ENCODE measurements at places on chromosomes 7 and 10.

GRCh38 chr10:79552143-79552542 lies 8.1 kb downstream of the SFTPA2 start:
- no peak for DNase-seq

- no peak for DNase-seq
These were observed 28.0 kb downstream of the MAT1A start for GRCh38 chr10:80261316-80262030.

- DNase-seq = no peak
These were observed 5.2 kb upstream of the NPSR1 start for GRCh38 chr7:34652809-34653208.

GRCh38 chr7:130925136-130925794 lies 191.3 kb upstream of the KLF14 start:
- no peak for DNase-seq

GRCh38 chr10:97037365-97038361 lies 148.1 kb downstream of the SLIT1 start:
- peak; percentile 39 for DNase-seq

DNA sequence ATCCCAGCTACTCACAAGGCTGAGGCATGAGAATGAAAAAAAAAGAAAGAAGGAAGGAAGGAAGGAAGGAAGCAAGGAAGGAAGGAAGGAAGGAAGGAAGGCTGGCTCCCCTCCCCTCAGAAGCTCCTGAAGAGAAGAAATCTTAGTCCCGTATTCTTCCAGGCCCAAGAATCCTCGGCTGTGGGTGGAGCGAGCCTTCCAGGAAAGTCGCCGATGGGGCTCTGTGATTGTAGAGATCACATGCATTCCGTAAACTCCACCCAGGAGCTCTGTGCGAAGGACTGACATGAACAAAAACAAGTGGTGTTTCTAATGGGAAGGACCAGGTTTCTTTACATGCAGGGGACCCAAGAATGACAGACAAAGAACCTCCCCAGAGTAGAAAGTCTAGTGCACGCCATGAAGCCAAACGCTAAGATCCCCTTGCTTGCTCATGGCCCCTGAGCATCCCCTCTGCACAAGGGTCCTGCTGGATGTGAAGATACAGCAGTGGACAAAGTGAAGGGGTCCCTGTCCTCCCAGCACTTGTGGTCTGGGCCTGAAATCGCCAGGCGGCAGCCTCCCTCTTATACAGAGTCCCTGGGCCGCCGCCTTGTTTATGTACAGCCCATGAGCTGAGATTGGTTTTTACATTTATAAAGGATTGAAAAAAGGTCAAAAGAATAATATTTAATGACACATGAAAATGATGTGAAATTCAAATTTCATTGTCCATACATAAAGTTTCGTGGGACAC lies 25.2 kb downstream of the CNPY1 start:
- no peak for DNase-seq
